ENCODE measurements at places on chromosomes 5 and 9.

DNA sequence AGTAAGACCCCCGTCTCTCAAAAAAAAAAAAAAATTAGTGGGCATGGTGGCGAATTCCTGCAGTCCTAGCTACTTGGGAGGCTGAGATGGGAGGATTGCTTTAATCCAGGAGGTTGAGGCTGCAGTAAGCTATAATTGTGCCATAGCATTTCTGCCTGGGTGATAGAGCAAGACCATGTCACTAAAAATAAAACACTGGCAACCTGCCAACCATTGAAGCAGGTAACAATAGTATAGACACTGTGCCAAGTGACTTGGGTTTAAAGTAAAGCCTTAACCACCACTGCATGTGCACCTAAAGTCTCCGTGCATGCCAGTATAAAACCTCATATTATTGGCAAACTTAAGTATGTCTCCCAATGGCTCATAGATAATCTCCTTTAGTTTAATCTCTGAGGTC lies 3.4 kb upstream of the APBA1 start:
- no peak for DNase-seq

- DNase-seq, result no peak
Measured at GRCh38 chr9:91012933-91013841, 211.6 kb downstream of the SYK start.

DNA sequence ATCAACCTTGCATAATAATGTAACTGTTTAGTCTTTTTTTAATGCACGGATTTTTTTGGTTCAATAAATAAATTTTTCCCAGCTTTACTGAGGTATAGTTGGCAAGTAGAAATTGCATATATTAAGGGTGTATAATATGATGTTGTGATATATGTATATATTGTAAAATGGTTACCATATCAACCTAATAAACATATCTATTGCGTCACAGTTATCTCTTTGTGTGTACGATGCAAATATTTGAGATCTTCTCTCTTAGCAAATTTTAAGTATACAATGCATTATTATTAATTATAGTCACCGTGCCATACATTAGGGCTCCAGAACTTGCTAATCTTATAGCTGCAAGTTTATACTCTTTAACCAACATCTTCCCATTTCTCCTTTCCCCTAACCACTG lies 57.2 kb upstream of the TMEM161B start:
- no peak for DNase-seq

DNA sequence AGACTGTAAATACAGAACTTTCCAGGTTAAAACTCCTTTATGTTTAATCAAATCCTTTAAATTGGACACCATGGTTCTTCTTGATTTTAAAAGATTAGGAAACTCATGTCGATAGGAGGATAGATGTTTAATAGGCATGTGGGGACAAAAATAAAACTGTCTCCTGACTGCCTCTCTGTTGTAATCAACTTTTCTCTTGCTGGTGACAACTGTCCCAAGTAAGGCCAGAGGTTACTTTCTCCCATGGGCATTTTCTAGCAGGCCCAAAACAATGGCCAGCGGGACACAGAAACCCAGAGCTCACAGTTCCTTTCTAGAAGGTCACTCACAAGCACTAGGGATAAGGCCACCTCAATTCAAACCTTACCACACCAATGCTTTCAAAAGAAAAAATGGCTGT lies 14.5 kb downstream of the SLC36A2 start:
- DNase-seq, result no peak

GRCh38 chr9:18122171-18122570 lies 351.8 kb upstream of the ADAMTSL1 start:
- no peak for DNase-seq

GRCh38 chr5:52920929-52921328 lies 68.2 kb upstream of the ITGA2 start:
- DNase-seq, result no peak

GRCh38 chr9:72557549-72557948 lies 36.1 kb downstream of the TMC1 start:
- no peak for DNase-seq

DNA sequence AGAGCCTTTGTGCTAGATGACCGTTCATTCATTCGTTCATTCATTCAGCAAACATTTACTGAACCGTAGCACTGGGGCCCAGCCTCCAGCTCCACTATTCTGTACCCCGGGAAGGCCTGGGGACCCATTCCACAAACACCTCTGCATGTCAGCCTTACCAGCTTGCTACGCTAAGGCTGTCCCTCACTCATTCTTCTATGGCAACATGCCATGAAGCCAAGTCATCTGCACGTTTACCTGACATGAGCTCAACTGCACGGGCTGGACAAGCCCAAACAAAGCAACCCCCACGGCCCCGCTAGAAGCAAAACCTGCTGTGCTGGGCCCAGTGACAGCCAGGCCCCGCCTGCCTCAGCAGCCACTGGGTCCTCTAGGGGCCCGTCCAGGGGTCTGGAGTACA lies 6.0 kb downstream of the CEL start:
- no peak for DNase-seq
